NCI-H2081 treated with DMSO at 0.1 percent for 48 hours (cell line): ENCODE measurements at places on chromosomes 2 and 18.

- no peak for DNase-seq
These were observed 35.3 kb upstream of the NPAS2 start for GRCh38 chr2:100784681-100785080.

DNA sequence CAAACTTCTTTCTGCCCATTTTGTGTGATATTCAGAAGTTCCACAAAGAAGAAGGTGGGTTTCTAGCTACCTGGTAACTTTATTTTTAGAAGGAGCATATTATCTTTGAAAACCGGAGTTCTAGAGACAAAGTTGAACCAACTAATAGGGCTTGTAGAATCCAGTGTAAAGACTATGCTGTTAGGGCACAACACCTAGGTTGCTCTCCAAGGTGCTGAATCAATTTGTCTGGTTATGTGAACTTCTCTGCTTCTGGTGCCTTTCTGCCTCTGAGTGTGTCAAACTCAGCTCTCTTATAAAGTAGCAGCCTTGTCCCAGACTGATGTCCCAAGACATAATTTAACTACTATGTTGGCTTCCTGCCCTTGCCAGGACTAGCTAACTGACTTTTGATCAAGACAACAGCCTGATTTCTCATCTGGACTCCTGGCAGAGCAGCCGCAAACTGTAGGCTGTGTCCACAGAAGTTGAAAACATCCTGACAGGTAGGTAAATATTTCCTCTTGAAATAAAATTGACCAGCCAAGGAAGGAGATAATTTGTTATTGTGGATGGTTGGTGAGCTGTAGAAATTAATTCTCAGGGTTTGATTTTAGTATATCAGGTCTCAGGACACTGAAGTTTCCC is 119.4 kb downstream of the CYRIA start:
- DNase-seq: no peak

DNA sequence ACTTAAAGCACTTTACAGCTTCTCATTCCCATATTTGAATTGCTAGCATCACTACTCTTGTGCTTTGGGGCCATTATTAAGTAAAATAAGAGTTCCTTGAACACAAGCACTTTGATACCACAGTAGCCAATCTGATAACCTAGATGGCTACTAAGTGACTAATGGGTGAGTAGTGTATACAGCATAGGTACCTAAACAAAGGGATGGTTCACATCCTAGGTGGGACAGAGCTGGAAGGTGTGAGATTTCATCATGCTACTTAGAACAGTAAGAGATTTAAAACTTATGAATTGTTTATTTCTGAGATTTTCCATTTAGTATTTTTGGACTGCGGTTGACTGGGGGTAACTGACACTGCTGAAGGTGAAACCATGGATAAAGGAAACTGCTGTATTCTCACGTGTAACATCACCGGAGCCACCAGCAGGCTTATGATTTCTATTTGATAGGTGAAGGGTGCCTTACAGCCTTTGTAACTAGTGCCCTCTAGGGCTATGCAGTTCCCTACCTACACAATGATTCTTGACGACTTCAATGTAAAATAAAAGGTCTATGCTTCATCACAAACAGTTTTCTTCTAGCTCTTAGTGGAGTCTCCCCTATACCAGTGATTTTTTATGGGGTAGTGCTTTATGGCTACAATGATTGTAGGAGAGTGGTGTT is 22.1 kb upstream of the CRIM1 start:
- no peak for DNase-seq

DNA sequence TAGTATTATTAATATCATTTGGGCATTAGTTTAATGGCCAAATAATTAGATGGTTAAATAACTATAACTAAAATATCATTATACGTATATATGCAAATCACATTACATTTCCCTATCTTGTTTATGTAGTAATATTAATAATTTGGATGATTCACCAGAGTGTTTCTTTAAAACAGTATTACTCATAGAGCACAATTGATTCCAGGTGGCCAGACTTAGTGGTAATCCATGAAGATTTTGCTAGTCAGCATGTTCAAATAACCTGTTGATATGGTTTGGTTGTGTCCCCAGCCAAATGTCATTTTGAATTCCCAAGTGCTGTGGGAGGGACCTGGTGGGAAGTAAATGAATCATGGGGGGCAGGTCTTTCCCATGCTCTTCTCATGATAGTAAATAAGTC is 782.3 kb downstream of the LRP1B start:
- no peak for DNase-seq

DNA sequence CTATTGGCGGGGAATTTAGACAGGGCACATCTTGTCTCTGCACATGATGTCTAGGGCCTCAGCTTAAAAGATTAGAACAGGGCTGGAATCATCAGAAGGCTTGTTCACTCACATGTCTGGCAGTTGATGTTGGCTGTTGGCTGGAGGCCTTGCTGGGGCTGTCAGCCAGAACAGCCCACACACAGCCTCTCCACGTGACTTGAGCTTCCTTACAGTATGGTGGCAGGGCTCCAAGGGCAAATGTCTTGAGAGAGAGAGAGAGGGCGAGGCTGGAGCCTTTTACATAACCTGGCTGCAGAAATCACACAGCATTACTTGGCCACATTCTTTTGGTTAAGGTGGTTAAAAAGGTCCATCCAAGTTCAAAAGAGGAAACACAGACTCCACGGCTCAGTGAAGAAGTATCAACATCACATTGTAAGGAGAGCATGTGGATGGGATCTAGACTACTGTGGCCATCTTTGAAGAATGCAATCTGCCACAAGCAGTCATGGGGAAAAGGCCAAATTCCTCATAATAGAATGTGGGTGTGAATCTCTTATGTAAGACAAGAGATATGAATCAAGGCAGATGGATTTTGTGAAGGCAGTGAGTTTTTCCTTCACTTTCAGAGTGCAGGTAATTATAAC is 30.4 kb downstream of the SRSF7 start:
- no peak for DNase-seq

GRCh38 chr2:46187112-46187618 is 110.0 kb upstream of the EPAS1 start:
- DNase-seq: no peak

- DNase-seq: no peak
These were observed 50.0 kb upstream of the IL1R1 start for GRCh38 chr2:102092535-102092934.

GRCh38 chr2:65281627-65282351 is 54.2 kb downstream of the ACTR2 start:
- DNase-seq: no peak

DNA sequence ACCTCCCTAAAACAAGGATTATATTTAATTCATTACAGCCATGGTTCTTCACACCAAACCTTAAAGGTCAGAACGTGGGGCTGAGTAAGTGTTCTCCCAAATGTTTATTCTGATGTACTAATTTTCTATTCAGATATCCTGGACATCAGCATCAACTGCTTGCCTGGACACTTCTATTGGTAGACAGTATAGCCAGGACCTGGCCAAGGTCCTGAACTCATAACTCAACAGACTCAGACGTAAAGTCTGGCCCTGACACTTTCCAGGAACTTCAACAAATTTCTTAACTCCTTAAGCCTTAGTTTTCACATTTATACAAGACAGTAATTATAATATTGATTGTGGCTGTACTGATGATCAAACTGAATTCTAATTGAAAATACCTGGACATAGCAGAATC is 89.1 kb downstream of the AKAIN1 start:
- no peak for DNase-seq

GRCh38 chr2:220104871-220105351 is 477.5 kb downstream of the SLC4A3 start:
- DNase-seq: no peak

DNA sequence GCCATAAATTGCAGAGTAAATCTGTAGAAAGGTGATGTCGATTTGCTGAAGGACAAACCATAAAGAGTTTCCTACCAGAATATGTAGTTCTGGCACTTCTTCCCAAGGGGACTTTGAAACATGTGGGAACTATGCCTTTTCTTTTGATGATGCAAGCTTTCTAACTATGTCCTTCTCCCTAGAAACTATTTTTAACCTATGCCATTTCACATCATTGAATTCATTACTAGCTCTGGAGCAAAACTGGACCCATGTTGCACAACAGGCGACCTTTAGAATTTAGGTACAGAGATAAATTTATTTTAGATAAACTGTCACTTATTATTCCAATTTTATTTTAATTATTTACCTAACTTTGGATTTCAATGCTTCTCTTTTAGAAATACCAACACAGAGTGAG is 186.5 kb downstream of the CCDC102B start:
- DNase-seq: no peak

- DNase-seq: no peak
These were observed 440.4 kb upstream of the NRXN1 start for GRCh38 chr2:51472300-51472699.

GRCh38 chr2:218077464-218078216 is 8.6 kb downstream of the RUFY4 start:
- no peak for DNase-seq

- DNase-seq: no peak
These were observed 379.0 kb upstream of the CHST9 start for GRCh38 chr18:27564066-27564465.

GRCh38 chr2:101337877-101338276 is 29.4 kb upstream of the RNF149 start:
- no peak for DNase-seq

GRCh38 chr2:98393354-98393753 is 47.1 kb downstream of the CNGA3 start:
- no peak for DNase-seq

- DNase-seq: no peak
These were observed 40.9 kb upstream of the PPP4R1 start for GRCh38 chr18:9655232-9655767.

- DNase-seq: no peak
These were observed 950.6 kb downstream of the TRIB2 start for GRCh38 chr2:13667415-13667757.

DNA sequence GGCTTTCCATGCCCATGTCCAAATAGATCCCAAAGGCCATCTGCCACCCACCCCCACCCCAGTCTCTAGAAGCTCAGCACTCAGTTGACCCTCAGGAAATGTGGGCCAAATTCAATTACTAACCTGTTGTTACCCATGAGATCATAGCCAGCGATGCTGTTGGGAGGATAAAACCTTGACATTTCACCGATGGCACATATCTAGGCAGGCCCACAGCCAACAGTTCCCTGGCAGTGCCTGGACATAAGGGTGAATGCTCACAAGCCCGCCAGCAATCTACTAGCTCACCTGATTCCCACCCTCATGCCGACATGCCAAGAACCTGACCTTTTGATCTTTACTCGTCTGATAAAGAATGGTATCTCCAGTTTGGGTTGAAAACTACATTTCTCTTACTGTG is 11.8 kb upstream of the ACOXL start:
- DNase-seq: no peak

DNA sequence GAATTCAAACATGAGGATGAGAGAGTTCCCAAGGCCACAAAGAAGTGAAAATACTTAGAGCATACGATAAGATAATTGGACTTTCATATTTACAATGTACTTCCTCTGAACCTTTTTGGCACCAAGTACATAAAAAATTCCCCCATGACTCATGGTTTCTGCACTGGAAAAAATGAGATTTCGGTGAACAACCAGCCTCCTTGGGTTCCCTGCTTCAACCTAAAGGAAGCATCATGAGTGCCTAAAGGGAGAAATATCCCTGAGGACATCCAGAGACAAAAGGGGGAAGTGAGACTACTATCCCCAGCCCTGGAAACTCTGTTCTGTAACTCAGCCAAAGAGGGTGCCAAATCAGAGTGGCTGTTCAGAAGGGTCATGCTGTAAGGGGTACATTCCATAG is 562.7 kb upstream of the SLC39A10 start:
- no peak for DNase-seq

DNA sequence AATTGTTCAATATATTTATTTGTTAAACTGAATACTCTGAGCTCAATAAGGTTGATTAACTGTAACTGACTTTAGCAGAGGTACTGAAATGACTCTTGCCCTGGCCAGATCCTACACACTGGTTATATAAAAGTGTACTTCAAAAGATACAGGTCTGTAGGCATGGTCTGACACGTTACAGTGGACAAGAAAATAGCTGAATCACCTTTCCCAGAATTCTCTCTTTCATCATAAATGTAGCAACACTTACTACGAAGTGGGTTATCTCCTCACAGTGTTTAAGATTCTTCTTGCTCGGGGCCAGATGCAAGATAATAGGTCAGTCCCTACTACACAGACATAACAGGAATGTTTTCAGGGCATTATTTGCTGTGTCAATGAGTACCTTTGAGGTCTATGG is 107.0 kb upstream of the ZC3H15 start:
- no peak for DNase-seq

GRCh38 chr2:175003875-175004729 is 1.1 kb downstream of the CHN1 start:
- DNase-seq: no peak

DNA sequence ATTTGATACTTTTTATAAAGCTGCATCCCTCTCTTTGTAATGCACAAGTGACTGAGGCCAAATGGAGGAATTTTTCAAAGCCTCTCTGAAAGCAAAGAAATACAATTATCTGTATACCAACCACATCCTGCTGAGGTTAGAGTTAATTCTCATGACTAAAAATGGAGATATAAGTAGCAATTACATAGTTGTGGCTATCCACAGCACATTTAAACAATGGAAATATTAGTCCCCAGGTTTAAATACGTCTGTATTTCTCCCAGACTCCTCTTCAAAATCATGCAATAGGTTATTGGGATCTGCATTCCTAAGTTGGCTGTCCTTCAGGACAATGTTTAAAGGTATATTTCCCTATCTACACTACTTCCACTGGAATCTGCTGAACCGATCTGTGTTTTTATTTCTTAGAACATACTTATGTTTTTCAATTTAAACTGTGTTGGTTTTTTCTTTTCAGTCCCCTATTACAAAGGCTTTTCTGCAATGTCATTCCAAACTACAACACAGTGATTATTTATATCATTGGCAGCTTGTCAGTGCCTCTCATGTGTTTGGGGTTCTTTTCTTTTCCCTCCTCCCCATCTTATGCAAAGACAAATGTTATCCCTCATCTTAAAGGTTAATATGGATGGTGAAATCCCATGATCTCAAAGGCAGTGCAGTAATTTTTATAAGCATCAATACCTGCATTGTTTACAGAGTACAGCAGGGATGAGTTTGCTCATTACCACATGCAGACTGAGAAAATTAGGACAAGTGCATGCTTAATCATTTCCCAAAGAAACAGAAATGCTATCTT is 134.8 kb upstream of the FSHR start:
- no peak for DNase-seq

DNA sequence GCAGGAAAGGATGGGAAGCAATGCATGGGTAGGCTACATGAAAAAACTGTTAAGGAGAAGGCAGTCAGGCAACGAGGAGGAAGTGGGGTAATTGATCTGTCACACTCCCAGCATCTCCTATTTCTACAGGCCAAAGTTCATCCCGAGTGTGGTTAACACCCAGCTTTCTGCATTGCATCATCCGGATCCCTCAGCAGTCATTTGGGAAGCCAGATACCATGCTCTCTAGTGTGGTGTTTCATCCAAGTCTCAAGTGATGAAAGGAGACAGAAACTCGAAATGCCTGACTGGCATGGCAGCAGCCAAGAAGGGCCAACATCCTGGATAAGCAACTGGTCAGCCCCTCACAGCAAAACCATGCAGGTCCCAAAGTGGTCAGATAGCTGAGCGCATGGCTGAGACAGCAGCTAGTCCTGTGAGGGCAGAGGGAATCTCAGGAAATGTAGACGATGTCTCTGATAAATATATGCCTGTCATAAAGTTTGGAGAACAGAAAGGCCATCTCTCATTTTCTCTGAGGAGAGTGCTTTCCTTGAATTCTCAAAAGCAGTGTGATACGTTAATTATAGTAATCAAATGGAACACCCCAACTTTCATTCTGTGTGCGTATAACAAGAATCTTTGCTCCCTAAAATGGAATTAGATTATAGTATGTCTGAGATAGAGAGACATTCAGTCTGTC is 24.8 kb upstream of the HNRNPA3 start:
- no peak for DNase-seq

GRCh38 chr2:134669731-134670669 is 48.8 kb downstream of the TMEM163 start:
- no peak for DNase-seq

- DNase-seq: no peak
These were observed 232.5 kb upstream of the FN1 start for GRCh38 chr2:215668378-215668775.
